ENCODE measurements at places on chromosomes 7 and 10.
A peak's percentile ranks its signal among the peaks of the same experiment; 100 is the strongest.

GRCh38 chr10:30207485-30208052, 141.5 kb downstream of the MTPAP start:
- no peak for DNase-seq

GRCh38 chr7:98733036-98733435, 116.0 kb downstream of the NPTX2 start:
- no peak for DNase-seq

DNA sequence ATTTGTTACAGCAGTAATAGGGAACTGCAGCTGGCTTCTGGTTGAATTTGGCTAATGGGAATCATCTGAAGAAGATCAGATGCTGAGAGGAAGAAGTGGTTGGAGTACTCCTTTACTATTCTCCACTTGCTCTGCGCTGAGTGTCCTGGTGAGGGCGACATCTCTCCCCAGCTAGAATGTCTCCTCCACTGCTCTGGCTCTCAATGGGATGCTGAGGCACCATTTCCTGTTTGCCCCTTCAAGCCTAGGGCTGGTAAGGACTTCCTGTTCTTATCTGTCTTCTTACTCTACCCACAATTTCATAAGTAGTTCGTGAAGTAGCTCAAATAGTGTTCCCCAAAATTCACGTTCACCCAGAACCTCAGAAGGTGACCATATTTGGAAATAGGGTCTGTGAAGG, 43.2 kb upstream of the TES start:
- DNase-seq: no peak

DNA sequence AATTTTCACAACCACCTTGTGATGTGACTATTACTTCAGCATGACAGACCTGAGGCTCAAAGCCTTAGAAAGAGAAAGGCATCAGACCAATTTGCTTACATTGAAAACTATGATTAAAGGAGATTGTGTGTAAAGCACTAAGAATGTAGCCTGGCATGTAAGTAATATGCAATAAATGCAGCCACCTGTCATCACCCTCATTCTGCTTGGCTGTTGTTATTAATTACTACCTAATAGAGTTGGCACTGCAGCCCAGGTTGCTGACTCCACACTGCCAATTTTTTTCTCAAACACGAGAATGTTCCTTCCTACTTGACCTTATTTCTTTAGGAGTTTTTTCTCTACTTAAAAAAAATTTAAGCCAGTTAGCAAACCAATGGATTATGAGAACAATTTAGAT, 61.2 kb upstream of the NPVF start:
- no peak for DNase-seq

DNA sequence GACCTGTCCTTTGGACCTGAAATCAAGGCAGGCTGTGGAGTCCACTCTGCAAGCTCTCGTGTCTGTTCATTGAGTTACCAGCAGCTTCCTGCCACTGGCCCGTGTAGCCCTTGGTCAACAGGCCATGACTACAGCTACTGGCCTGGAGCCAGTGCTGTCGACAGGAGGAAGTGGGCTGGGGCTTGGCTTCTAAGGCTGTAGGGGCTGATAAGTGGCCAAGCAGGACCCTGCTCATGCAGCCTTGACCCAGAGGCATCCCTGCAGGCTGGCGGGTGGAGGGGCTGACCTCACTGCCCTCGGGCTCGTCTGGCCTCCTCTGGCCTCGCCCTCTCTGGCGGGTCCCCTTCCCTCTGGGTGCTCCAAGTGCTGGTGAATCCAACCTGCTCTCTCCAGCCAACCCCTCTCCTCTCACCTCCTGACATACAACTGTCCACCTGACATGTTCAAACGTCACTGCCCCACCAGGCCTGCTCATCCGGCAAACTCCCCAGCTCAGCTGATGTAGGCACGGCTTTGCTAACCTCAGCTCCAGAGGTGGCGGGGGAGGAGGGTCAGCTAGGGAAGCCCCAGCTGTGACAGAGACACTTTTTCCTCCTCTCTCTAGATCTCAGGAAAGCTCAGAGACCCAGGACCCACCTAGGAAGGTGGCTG, 188.6 kb upstream of the LYZL2 start:
- DNase-seq: no peak

GRCh38 chr7:20799566-20800366, 13.1 kb upstream of the SP8 start:
- DNase-seq: no peak

- DNase-seq: no peak
These were observed 274.0 kb downstream of the FRMD4A start for GRCh38 chr10:14056610-14057332.

- DNase-seq: no peak
These were observed 354.8 kb upstream of the CELF2 start for GRCh38 chr10:10662716-10663408.

GRCh38 chr7:132871419-132871818, 210.5 kb downstream of the CHCHD3 start:
- DNase-seq: no peak

GRCh38 chr10:29725133-29725720, 90.5 kb upstream of the SVIL start:
- DNase-seq: no peak

- no peak for DNase-seq
These were observed 49.4 kb downstream of the AKR1D1 start for GRCh38 chr7:138125598-138126111.

GRCh38 chr7:107505997-107506673, 36.3 kb downstream of the GPR22 start:
- no peak for DNase-seq

DNA sequence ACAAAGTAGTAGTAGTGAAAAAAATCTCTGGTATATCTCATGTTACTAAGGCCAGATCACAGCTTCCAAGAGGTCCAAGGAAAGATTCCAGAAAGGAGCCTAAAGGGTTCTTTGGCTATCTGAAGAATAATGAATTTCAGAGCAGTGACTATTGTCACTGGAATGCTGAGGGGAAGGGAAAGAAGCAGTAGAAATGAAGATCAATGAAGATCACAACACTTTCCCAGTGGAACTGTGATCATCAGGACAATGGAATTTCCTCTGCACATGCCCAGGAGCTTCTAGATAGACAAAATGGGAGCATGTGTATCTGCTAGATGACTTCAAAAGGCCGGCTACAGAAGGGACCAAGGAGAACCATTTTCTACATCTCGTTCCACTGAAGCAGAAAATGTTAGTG, 219.5 kb upstream of the PHYHIPL start:
- DNase-seq: no peak

- no peak for DNase-seq
These were observed 69.0 kb upstream of the GPR158 start for GRCh38 chr10:25105743-25106260.

DNA sequence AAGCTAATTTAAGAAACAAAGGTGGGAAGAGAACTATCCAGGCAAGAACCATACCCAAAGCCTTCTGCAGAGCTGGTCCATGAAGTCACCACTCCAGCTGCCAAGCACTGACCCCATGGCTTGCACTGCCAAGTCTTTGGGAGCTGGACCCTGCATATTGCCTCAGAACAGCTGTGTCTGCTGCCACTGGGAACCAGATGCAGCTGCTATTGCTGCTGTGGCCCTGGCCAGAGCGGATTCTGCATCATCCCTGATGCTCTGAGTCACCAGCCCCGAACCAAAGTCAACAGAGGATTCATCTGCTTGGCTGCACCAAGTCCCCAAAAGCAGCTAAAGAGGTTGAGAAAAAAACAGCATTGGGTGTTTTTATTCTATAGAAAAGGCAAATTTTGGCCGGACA, 39.2 kb upstream of the GSAP start:
- no peak for DNase-seq

GRCh38 chr7:12570534-12571461, at the start of gene SCIN:
Gene SCIN (plus strand): TSS chr7:12570720. CDS start chr7:12570787, 67 bp downstream.
- DNase-seq: peak; percentile 11

Data from CD4-positive, alpha-beta memory T cell (primary cell).